NCI-H1092 treated with DMSO at 0.1 percent for 48 hours (cell line): ENCODE measurements at places on chromosomes 11 and 22.

- DNase-seq = no peak
These were observed 77.1 kb upstream of the MTMR2 start for GRCh38 chr11:96001037-96001436.

DNA sequence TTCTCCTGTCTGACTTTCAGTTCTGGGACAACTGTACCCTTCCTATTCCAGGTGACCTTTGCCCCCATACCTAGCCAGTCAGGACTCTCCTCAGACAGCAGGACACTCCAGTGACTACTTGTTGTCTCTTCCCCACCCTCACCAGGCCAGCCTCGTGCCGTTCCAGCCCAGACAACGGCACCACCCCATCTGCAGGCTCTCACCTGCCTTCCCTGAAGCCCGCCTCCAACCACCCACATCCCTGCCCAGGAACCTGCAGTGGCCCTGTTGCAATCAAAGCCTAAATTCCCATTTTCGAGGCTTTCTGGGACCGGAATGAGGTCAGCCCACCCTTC is 3.7 kb downstream of the IL2RB start:
- no peak for DNase-seq

- DNase-seq = no peak
These were observed 47.0 kb downstream of the AP2A2 start for GRCh38 chr11:972523-973211.

GRCh38 chr11:69296890-69297786 is 3.2 kb downstream of the MYEOV start:
- DNase-seq = peak; percentile 38

DNA sequence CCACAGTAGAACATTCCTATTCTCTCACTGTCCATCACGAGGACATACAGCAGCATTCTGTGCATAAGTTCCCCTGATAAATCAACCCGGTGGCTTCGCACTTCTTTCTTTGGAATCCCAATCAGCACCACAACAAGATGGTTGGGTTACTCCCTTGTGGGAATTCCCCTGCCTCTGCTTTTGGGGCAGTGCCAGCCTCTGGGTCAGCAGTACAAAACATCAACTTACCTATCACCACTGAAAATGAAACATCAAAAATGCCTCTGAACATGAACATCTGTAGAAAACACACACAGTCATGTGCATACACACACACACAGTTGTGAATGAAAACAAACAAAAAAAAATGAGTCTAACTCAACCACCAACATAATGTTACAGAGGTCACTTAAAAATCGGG is 79.3 kb downstream of the KCNA4 start:
- no peak for DNase-seq

- no peak for DNase-seq
These were observed 49.5 kb downstream of the DNAJC24 start for GRCh38 chr11:31419138-31419537.

DNA sequence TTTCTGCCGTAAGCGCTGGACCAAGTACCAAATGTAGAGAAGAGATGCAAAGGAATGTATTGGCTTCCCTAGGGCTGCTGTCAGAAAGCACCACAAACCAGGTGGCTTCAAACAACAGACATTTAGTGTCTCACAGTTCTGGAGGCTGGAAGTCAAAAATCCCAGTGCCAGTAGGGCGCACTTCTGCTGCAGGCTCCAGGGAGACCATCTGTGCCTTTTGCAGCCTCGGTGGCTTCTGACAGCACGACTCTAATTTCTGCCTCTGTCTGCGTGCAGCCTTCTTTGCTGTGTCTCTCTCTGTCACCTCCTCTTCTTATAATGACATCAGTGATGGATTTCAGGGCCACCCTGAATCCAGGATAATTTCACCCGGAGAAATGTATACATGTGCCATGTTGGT is 2.8 kb downstream of the APOL6 start:
- no peak for DNase-seq

- no peak for DNase-seq
These were observed 71.4 kb downstream of the CHST1 start for GRCh38 chr11:45593992-45594391.

DNA sequence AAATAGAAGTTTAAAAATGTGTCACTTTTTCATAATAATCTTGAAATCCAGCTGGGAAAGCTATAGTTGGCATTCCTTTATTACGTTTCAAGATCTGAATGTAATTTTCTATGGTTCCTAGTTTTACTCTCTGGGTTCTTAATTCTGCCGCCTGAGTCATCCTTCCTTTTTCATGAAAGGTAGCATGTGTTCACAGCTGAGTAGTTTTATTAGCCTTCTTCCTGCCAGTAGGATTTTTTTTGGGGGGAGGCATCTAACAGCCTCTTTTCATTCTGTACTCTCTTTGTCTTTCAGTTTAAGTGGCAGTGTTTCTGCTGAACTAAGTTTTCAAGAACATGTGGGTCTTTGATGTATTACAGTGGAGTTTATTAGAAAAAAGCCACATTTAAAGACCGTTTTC is 36.5 kb downstream of the OR2AG2 start:
- no peak for DNase-seq

DNA sequence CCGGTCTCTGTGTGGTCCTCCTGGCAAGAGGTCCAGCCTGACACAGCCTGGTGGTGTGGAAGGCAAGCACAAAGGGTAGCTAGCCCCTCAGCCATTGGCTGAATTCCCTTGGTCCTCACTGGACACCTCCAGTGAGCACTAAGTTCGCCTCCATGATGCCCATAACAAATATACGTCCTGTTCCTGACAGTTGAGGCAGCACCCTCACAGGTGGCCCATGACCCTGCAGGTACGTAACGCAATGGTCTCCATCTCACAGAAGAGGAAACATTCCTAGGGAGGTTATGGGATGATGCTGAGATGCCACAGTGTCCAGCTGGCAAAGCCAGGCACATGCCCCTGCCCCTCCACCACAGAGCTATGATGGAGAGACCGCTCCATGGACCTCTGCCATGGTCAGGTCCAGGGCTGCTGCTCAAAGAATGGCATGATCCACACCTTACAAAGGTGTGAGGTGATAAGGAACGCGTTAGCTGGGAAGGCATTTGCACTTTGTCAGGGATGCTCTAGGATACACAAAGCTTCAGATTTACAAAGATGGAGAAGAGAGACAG is 1.4 kb upstream of the GNAZ start:
- DNase-seq = no peak

GRCh38 chr22:32765132-32765618 is 36.3 kb upstream of the TIMP3 start:
- no peak for DNase-seq

DNA sequence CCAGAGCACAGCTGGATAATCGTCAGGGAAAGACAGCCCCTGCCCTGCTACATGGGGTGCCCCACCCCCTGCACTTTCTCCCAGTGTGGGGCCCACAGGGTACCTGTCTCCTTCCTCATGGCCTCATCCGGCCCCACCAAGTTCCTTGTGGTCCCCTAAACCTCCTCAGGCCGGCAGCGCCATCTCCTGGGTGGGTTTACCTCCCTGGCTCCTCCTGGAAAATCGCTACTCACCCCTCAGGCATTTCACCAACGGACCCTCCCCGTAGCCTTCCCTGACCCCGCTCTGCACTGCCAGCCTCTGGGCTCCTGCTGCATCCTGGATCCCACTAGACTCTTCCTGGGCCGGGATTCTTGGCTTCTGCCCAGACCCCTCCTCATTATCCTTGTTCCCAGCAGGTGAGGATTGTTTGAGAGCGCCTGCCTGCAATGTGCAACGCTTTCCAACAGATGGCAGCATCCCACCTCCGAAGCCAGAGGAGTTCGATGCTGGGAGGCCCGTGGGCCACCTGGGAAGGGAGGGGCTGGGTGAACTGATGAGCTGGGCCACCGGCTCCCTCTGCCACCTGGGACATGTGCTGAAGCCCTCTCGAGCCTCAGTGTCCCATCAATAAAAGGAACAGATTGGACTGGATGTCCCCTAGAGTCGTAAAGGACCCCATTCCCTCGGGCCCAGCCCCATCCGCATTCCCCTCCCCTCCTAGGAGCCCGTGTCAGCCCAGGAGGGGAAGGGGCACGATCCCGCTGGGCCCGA is 44.2 kb upstream of the TTLL12 start:
- DNase-seq = peak; percentile 3

GRCh38 chr11:132976115-132976514 is 556.2 kb downstream of the OPCML start:
- no peak for DNase-seq

- no peak for DNase-seq
These were observed 326.0 kb downstream of the MN1 start for GRCh38 chr22:27475548-27475897.

- DNase-seq = no peak
These were observed 220.3 kb downstream of the ADAMTS15 start for GRCh38 chr11:130668751-130669150.

DNA sequence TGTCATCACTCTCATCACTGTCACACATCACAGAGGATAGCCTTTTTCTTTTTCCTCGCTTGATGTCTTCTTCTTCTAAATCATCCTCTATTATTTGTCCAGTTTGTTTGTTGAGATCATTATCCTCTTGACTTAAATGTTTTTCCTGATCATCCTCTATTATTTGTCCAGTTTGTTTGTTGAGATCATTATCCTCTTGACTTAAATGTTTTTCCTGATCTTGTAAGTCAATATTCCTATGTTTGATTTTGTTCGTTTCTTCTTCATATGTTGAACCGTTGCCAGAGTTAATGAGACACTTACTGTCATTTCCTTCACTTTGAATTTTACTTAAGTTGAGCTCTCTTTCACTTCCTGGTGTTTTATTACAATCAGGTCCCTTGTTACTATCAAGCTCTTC is 5.6 kb downstream of the CCDC82 start:
- DNase-seq = peak; percentile 5

- no peak for DNase-seq
These were observed 197.3 kb upstream of the FOLH1 start for GRCh38 chr11:49405743-49406142.

GRCh38 chr11:69212798-69213110 is 57.0 kb downstream of the SMIM38 start:
- no peak for DNase-seq

DNA sequence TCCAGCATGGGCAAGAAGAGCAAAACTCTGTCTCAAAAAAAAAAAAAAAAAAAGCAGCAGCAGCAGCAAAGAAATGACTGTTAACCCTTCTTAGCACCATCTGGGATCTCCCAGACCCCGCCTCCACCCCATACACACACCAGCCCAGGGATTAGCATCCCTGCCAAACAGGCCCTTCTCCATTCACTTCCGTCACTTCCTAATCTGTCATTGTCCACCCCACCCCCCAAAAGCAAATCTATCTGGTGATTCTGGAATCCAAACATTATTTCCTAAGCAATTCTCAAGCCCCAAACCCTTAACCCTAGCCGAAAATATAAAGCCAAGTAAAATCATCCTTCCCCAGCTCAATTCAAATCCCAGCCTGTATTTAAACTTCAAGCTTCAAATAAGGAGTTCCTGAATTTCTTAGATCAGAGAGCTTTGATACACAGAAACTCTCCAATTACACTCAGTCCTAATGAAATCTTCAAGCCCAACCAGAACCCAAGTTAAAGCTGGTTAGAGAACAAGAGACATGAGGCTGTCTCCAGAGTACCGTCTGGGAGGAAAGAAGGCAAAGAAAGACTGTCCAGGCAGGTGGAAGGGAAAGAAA is 6.0 kb upstream of the AHNAK start:
- no peak for DNase-seq

GRCh38 chr11:113278925-113279324 is 35.5 kb upstream of the TTC12 start:
- no peak for DNase-seq

DNA sequence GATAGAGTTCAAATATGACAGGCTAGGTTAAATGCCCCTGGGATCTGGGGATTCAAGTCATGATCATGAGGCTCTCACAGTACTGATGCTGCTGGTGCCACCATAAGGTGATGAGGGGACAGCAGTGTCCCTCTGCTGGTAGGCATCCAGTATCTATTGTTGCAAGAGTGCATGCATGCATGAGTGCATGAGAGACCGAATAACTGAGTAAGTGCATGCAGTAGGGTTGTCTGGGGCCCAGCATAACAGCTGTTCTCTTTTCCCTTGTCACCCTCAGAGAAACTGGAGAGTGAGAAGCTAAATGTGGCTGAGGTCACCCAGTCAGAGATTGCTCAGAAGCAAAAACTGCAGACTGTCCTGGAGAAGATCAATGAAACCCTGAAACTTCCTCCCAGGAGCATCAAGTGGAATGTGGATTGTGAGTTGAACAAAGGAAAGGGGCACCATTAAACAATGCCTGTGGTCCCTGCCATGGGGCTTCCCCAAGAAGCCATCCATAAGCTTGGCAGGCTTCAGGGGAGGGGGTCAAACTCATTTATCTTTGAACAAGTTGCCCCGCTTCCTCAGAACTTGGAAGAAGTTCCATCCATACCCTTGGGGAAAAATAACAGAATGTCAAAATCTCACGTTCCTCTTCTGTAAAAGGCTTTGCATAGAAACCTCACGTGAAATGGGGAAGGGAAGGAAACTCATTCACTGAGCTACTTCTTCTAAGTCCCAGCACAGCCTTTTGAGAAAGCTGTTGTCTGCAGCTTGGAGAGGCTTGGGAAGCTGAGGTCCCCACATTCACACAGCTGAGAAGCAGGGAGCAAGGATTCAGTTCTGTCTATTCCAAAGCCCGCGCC is 119.0 kb downstream of the PARVA start:
- DNase-seq = no peak
